ENCODE measurements at places on chromosomes 1 and 21.

GRCh38 chr1:208516780-208517179, 272.6 kb upstream of the PLXNA2 start:
- no peak for DNase-seq

DNA sequence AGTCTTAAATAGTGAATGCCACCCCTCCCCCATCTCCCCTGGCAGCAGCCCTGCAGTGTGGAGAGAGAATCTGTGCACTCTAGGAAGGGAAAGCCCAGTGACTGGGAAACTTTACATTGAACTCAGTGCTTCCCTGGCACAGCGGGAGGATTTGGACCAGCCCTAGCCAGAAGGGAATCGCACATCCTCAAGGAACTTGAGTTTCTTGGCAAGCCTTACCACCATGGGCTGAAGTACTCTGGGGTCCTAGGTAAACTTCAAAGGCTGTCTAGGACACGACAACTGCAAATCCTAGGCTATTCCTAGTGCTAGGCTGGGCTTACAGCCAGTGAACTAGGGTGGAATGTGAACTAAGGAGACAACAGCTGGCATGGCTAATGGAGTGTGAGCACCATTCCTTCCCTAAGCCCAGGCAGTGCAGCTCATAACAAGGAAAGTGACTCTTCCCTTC, 88.3 kb downstream of the COL24A1 start:
- DNase-seq = no peak

DNA sequence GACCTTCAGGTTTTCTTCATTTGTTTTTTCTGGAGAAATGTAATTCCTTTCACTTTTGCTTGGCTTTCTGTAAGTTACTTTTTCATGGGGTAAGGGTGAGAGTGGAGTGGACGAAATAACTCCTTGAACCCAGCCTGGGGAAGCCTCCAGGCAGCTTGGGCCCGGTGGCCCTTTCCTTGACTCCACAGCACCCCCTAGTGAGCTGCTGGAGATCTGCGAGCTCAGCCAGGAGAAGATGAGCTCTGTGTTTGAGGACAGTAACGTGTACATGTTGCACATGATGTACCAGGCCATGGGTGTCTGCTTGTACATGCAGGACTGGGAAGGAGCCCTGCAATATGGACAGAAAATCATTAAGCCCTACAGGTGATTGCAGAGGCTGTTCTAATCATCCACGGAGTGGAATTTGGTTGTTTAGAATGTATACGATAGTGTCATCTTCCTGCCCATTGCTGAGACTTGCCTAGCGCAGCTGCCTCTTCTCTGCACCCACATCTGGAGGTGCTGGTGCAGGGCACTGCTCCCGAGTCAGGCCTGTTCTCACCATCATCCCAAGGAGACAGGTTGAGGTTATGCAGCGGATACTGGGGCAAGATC, 51.0 kb downstream of the SMYD2 start:
- no peak for DNase-seq

GRCh38 chr1:42806171-42806570, 10.8 kb upstream of the ERMAP start:
- no peak for DNase-seq

DNA sequence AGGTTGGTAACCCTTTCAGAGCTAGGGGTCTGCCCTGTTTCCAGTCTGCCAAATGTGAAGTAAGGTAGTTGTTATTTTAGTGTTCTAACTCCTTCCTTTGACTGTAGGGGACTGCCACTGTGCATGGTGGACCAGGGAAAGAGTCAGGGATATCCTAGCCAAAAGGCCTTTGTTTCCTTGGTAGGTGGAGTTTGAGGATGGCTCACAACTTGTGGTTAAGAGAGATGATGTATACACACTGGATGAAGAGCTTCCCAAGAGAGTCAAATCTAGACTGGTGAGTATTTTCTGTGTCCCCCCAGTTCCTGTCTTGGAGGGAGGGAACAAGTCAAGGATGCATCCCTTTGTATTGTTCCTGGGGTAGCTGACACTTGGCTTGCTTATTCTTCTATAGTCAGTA, 3.5 kb upstream of the ST3GAL3 start:
- no peak for DNase-seq

DNA sequence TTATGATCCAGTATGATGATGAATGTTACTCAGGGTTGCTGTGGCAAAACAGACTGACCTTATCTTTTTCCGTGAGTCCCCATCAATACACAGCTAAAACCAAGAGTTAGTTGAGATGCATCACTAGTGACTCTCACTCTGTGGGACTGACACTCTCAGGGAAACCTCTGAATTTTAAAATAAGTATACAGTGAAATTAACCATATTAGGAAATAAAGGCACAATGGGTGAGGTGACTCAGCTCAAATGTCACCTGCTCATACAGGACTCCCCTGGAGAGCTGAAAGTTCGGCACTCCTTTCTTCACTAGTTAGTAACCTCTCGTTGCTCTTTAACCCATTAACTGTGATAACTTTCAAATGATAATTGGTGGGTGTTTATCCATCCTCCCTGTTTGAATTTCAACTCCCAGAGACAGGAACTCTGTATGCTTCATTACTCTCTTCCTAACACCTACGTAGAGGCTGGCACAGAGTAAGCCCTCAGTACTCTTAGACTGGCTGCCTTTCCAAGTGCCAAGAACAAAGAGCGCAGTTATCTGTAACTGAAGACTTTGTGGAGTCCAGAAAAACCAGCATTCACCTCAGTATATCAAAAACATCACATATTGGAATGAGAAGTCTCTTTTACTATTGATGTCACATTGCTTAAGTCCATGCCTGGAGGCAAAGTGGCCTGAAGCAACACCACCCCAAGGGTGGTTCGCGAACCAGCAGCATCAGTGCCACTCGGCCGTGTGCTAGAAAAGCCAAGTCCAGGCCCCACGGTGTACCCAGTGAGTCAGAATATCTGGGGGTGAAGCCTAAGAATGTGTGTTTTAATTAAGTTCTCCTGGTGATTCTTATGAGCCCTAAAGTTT, 91.1 kb downstream of the NIBAN1 start:
- no peak for DNase-seq

DNA sequence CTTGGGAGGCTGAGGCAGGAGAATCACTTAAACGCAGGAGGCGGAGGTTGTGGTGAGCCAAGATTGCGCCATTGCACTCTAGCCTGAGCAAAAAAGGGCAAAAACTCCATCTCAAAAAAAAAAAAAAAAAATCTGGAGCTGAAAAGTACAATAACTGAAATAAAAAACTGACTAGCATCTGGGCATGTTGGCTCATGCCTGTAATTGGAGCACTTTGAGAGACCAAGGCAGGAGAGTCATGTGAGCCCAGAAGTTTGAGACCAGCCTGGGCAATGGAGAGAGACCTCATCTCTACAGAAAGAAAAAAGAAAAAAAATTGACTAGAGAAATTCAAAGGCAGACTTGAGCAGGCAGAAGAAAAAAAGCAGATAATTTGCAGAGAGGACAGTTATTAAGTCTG, 18.1 kb downstream of the CLDN19 start:
- no peak for DNase-seq

- no peak for DNase-seq
These were observed 2.9 kb upstream of the SLC2A7 start for GRCh38 chr1:9028921-9029705.

DNA sequence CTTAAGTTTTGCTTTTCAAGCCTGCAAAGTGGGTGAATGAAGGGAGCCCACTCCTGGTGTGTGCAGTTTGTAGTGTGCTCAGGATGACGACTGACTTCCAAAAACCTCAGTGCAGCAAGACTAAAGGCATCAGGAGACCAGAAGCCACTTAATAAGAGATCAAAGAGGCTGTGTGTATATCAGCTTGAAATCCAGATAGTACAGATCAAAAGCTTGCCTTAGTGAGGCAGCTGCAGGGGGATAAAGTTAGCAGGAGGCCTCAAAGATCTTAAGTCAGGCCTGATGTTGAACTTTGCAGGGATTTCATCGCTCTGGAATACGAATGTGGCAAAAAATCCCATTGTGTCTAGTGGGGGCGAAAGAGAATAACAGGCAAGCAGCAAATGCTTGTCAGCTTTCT, 99.8 kb downstream of the PATJ start:
- no peak for DNase-seq

DNA sequence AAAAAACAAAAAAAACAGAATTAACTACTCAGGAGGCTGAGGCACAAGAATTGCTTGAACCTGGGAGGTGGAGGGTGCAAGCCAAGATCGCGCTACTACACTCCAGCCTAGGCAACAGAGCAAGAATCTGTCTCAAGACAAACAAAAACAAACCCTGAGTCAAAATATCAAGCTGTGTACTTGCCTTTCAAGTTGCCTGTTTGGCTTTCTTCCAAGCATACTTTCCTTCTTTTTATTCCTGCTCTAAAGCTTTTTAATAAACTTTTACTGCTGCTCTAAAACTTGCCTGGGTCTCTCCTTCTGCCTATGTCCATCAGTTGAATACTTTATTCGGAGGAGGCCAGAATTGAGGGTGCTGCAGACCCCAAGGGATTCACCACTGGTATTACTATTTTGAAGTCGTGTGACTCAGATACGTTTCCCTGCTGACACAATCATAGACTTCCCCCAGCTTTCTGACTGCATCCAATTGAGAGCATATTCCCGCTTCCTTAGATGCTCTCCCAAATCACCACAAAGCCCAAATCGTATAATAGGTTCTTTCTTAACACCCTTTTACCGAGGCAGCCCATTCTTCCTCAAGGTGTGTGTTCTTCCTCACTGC, 3.5 kb upstream of the ACBD6 start:
- DNase-seq = no peak
